ENCODE measurements at places on chromosomes 1 and 21.

DNA sequence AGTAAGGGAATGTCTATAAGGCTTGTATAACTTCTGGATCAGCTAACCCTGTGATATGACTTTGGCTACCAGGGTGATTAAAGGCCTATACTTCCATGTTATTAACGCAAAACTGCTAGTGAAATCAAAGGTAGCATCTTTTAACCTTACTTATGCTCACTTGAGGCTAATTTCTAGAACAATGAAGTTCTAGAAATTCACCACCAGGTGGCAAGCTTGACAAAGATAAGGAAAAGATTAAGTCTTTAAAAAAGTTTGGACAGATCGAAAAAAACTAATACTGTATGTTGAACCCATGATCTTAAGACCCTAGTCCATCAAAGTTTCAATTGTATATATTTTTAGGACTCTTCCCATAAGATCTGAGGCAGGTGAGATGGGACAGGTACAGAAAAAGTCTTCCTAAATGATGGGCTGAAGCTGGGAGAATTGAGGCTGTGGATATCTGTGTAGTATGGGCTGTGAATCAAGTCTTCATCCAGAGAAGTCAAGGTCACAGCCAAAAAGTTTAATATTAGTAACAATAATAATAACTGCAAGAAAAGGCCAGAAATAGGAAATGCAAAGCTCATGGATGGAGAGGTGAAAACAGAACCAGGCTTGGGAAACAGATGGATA is 18.8 kb downstream of the KYAT3 start:
- DNase-seq = no peak

DNA sequence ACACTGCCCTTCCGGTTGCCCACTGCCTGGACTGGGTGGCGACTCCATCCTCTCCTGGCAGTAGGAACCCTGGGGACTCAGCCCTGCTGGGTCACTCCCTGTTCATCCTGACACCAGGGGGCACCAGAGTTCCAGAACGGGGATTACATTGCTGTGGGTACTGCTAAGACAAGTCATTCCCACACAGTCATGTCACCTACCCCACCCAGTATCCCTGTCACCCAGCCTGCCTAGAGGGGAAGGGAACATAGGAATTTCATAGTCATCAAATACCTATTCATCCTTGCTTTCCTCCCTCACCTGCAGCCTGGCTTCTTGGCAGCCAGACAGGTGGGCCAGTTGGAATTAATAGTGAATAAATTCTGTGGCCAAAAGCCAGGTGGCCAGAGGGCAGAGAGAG is 9.8 kb upstream of the SFN start:
- peak; percentile 80 for DNase-seq

DNA sequence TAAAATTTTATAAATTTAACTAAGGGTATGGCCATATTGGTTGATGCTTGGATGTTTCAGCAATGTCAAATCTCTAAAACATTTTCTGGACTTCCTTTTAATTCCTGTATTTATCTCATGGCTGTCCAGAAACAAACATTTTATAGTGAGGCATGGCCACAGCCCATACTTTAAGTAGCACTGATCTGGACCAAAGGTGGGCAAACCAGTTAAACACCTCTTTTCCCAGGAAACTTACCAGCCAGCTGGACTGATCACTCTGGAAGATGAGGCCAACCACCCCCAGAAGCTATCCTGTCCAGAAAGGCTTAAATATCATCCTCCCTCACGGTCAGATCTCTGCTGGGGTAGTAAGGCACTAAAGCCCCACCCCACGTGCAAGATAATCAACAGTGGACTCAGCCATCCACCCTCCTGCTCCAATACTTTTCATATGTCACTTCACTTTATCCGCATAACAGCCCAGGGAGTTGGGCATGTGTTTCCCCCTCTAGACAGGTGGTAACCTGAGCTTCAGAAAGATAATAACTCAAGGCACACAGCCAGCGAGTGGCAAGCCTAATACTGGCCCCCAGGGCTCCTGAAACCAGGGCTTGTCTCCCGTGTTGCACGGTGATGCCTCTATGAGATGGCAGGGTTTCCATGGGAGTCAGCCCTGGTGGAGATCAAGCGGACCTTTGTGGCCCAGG is 120.5 kb upstream of the NGF start:
- no peak for DNase-seq

- DNase-seq = no peak
Observed at GRCh38 chr1:18343581-18343980, 137.1 kb upstream of the KLHDC7A start.

- no peak for DNase-seq
Observed at GRCh38 chr1:74464037-74464436, 48.4 kb downstream of the LRRC53 start.

- DNase-seq = no peak
Observed at GRCh38 chr1:7469255-7469938, 301.7 kb upstream of the VAMP3 start.

DNA sequence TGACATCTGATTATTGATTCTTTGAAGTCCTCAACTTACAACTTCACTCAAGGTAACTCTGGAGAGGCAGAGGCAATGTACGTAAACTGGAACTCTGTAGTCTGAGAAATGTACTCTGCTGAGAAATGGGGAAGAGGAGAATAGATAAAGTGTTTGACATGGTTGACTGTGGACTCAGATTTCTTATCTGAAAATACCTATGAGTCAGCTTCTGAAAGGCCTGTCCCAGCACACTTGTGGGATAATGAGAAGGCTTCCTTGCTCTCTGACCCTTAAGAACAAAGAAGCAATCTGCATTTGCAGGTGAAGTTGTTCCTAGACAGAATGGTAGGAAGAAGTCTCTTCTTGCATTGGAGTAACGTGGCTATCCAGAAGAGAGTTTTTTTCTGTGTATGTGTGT is 1573.5 kb downstream of the BRINP3 start:
- no peak for DNase-seq

DNA sequence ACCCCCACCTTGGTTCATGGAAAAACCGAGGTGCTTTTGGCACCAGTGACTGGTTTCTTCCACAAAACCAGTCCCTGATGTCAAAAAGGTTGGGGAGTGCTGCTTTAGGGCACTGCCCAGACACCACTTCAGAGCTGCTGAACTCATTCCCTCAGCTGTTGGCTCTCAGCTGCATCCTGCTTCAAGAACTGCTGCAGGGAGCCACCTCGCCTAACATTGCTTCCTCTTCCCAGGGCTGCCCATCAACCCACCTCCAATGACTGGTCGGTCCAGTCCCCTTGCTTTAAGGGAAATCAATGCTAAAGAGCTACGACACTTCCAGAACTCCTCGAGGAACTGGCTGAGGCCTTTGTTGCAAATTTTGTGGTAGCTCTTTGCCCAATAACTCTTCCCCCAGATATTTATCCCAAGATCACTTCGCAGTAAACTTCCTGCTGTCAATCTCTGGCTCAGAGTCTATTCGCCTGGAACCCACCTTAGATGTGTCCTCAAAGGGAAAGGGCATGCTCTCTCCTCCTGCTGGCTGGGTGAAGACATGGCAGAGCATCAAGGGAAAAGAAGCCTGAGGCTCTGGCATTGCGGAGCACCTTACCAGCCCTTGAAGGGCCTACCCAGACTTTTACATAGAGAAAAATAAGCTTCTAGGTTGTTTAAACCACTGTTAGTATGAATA is 29.0 kb downstream of the C1orf52 start:
- no peak for DNase-seq

GRCh38 chr21:33572350-33572749 is 16.1 kb downstream of the DONSON start:
- no peak for DNase-seq

DNA sequence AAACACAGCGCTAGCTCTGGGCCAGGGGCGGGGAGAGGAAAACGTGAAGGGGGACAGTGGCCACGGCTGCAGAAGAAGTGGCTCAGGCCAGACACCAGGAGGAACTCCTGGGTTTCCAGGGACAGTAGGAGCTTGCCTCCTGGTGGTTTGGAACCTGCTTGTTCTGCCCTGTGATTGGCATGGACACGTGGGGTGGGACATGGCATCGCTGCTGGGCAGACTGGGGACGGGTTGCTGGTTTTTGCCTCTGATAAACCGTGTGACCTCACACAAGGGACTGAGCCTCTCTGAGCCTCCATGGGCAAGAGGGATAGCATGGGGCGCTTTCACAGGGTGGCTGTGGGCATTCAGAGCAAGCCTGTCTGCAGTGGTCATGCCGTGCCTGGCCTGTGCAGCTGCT is 7.5 kb upstream of the PLCH2 start:
- DNase-seq = no peak

- peak; percentile 59 for DNase-seq
Observed at GRCh38 chr1:19704247-19705113, 39.8 kb downstream of the HTR6 start.

- DNase-seq = peak; percentile 73
Observed at GRCh38 chr21:42187976-42188653, 30.8 kb upstream of the ABCG1 start.

DNA sequence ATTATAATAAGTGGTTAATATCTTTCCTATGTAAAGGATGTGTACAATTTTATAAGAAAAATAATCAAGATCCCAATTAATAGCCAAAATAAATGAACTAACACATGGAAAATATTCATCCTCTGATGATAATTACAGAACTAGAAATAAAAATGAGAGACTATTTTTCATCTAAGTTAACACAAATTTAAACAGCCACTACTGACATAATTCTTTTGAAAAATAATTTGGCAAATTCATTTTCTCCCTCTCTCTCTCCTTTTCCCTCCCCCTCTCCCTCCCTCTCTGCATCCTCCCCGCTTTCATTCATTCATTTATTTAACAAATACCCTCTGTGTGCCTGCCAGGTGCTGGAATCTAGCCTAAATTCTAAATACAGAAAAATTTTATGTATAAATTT is 10.3 kb upstream of the SFPQ start:
- no peak for DNase-seq

DNA sequence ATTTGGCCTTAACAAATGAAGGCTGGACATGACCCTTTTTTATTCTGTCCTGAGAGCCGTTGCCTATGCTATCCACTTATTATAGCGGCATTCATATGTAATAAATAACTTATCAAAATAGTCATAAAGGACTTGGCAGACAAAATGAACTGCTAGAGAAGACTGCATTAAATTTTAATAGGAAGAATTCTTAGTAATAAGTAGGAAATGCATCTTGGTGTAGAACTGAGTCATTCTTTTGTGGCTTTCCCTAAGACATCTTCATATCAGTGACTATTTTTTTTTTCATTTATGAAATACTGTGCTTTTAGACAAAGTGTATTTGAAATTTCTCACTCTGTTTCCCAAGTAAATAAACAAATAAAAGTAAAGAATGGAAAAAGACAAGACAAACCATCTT is 45.6 kb downstream of the PBX1 start:
- no peak for DNase-seq

DNA sequence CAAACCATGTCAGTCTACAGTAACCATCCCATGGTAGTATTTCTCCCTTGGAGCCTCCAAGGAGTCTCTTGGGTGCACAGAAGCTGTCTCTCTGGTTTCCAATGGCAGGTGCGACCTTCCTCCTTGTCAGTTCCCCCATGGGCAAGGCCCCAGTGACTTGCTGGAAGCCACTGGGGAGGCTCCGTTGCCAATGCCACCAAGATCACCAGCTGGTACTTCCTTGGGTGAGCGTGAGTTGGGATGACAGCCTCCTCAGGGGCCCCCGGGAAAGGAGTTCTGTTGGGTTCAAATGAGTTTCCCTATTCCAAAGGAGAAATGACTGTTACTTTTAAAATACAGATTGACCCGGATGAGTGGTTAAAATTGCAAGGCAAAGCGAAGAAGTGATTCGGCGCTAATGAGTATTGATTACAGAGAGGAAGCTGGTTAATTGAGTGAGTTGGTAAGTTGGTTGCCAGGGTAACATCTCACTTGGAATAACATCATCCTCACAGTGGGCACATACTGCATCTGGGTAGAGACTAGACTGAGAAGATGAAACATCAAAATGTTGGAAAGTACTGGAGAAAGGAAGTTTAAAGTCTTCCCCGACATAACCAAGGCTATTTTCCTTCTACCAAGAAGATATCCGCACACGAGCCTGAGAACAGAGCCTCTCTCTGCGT is 53.0 kb upstream of the LAPTM5 start:
- DNase-seq = no peak

DNA sequence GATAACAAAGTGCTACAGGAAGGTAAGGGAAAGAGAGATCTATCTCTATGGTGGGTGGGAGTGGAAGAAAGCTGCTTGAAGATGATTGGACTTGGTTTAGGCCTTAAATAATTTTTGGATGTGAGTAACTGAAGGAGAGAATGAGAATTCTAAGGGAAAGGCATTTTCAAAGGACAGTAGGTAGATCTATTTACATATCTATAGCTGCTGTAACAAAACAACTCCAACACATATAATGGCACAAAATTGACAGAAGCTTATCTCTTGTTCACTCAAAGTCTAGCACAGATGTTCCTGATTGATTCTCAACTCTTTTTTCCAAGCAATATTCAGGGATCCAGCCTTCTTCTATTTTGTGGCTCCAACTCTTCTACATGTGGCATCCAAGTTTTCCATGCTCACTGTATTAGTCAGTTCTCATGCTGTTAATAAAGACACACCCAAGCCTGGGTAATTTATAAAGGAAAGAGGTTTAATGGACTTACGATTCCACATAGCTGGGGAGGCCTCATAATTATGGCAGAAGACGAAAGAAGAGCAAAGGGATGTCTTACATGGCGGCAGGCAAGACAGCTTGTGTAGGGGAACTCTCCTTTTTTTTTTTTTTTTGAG is 3.1 kb upstream of the DDAH1 start:
- DNase-seq = no peak

- DNase-seq = no peak
Observed at GRCh38 chr1:189607477-189608096, 870.1 kb downstream of the BRINP3 start.

GRCh38 chr1:229004066-229004833 is 266.7 kb upstream of the RAB4A start:
- DNase-seq = no peak

- no peak for DNase-seq
Observed at GRCh38 chr1:116377541-116378529, 4.8 kb downstream of the ATP1A1 start.

DNA sequence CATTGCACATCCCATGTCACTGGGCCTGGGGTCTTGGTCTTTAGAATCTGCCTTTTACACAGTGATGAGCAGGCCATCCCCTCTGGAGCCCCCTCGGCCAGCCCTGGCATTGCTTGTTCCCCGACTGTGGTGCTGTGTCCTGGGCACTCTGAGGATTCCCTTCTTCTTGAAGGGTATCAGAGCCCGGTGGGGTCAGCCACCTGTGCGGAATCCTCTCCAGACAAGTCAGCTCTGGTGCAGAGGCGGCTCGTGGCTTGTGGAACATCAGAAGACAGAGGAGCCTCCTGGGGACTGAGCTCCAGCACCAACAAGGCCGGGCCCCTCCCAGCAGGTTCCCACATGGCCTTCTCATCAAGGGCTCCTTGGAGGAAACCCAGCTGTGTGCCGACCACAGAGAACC is 57.9 kb upstream of the AJAP1 start:
- DNase-seq = no peak

- DNase-seq = no peak
Observed at GRCh38 chr1:90721210-90722194, 4.4 kb upstream of the BARHL2 start.

GRCh38 chr1:85484264-85484663 is 19.3 kb upstream of the DDAH1 start:
- no peak for DNase-seq

GRCh38 chr1:59674595-59674994 is 140.2 kb upstream of the HOOK1 start:
- DNase-seq = no peak

Data from GM12891 (cell line).